Daoy (cell line): ENCODE measurements at places on chromosomes 7 and 10. TPM values are rescaled to one million over a fixed set of nuclear protein-coding genes. Genes with fewer than 3 reads are reported as not detected.
A peak's percentile ranks its signal among the peaks of the same experiment; 100 is the strongest.

CDH23 gene
- 0.21 and 0.40 TPM in 2 replicates for total RNA-seq

- DNase-seq: no peak
Observed at GRCh38 chr10:74187237-74187636, 36.2 kb downstream of the ADK start.

DNA sequence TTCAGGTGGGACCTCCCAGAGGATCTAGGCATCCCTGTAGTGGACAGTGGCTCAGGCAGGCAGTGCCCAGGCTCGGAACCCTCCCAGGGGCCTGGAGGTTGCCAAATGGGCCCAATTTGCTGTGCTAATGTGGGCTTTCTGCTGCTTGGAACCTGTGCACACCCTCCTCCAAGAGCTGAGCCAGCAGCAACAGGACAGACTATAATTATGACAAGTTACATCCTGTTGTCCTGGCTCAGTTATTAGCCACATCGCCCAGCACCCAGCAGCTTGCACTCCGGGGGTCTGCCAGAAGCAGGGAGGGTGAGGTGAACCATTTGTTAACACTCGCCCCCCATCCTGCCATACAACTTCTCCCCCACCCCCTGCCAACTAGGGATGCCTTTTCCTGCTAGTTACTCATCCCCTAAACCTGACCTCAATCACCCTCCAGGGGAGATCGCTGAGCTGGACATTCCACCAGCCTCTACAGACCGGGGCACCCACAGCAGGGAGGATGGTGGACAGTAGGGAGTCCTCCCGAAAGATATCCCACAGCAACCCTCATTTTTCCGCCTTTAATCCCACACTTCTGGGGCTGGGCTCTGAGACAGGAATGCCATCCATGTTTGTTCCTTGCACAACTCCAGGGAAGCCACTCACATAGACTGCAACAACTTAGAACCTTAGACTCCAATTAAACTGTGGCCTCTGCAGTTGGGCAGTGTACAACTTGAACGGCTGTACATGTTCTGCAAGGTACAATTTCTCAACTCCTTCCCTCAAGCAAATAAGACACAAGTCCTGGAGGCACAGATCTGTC, 7.9 kb upstream of the MYL10 start:
- no peak for DNase-seq

GRCh38 chr7:43625453-43625852, 42.5 kb downstream of the STK17A start:
- no peak for DNase-seq

DNA sequence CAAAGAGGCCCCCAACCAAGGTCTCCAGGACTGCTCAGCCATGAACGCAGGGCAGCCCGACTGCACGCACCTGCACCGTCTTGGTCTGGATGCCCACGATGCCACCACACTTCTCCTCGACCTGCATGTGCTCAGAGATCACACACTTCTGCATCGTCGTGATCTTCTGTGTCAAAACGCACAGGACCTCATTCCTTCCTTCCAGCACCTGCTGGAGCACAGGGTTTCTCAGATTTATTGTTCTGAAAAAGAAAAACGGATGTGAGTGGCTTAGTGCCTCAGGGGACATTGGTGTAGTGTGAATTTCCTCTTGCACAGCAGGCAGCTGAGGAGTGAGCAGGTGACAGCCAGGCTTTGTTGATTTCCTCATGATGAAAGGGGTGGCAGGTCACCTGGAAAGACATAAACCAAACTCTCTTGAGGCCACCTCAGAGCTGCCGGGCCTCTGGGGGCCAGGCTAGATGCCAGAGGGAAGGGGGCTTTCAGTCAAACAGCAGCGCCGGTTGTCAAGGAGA, 38.2 kb downstream of the GSDME start:
- no peak for DNase-seq

DNA sequence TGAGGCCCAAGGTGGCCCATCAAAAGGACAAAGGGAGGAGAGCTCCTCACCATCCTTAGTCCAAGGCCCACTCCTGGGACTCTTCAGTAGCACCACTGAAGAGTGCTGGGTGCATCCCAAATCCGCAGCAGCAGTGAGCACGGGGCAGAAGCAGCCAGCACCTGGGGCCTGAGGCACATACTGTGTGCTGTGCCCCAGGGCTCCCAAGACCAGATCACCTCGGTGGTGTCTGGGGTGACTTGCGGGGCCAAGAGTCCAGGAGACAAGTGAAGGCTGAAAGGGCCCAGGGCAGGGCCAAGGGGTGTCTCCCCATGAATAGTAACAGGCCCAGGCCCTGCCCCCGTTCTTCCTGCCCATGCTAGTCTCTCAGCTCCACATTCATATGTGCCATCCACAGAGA, 59.9 kb upstream of the INSIG1 start:
- no peak for DNase-seq

DNA sequence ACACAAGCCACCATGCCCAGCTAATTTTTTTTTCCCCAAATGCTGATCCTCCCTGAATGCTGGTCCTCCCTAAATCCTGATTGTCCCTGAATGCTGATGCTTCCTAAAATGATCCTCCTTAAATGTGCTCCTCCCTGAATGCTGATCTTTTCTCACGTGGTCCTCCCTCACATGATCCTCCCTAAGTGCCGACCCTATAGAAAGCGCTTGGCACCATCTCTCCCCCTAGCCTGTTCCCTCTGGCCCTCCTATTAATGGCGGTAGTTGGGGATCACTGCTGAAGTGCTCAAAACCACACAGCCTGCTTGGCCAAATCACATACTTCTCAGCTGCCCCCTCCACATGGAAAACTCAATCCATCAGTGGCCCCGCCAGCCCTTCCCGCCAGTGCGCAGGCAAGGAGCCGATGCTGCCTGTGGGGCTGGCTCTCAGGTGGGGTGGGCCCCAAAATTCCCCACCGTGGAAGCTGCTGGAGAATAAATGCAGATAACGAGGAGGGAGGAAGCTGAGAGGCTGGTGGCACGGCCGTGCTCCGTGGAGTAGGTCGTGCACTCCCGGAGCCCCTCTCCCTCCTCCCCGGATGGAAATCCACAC, 42.9 kb downstream of the COL26A1 start:
- DNase-seq: no peak

- DNase-seq: peak; percentile 22
Observed at GRCh38 chr10:7424315-7424714, 13.5 kb upstream of the SFMBT2 start.

- DNase-seq: peak; percentile 39
Observed at GRCh38 chr10:44745920-44746319, 165.2 kb upstream of the TMEM72 start.

GRCh38 chr7:117796889-117797288, 76.4 kb downstream of the CTTNBP2 start:
- DNase-seq: no peak

DNA sequence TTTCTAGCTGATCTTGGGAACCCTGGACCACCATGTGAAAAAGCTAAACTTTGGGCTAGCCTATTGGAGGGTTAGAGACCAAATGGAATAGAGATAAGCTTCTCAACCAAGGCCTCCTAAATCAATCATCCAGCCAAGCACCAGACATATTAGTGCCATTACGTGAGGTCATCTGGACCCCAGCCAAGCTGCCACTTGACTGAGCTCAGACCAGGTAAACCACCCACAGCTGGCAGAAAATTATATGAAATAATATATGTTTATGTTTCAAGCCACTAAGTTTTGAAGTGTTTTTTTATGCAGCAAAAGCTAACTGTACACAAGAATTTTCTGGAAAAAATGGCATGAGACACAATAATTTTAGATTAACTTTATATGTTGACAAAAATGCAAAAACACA, 82.6 kb upstream of the PCGF5 start:
- peak; percentile 9 for DNase-seq

DNA sequence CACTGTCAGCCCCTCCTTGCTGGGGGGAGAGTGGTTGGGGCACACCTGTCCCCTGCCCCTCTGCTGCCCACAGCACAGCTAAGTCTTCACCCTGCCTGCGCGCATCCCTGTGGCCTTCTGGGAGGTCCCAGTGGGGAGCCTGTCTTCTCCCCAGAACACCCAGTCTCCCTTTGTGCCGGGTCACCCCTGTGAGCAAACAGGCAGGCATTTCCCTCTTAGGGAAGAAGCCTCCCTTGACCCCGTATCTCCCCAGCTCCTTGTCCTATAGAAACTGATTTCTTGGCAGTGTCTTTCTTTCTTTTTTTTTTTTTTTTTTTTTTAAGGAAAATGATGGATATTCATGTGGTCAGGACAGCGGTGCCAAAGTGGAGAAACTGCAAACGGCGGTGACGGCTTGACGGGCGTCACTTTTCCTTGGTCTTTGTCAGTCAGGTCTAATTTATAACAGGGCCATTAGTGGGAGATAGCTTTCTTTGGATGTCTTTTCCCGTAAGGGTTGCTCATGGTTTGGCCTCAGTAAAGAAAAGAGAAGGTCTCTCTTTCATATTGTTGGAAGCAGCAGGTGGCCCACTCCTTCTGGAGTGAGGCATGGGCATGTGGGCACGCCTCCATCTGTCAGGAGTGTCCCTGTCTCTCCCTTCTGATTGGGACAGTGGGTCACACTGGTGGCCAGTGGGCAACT, 115.3 kb downstream of the NKX6-2 start:
- no peak for DNase-seq

- no peak for DNase-seq
Observed at GRCh38 chr10:13887761-13888160, 301.0 kb downstream of the PRPF18 start.

DNA sequence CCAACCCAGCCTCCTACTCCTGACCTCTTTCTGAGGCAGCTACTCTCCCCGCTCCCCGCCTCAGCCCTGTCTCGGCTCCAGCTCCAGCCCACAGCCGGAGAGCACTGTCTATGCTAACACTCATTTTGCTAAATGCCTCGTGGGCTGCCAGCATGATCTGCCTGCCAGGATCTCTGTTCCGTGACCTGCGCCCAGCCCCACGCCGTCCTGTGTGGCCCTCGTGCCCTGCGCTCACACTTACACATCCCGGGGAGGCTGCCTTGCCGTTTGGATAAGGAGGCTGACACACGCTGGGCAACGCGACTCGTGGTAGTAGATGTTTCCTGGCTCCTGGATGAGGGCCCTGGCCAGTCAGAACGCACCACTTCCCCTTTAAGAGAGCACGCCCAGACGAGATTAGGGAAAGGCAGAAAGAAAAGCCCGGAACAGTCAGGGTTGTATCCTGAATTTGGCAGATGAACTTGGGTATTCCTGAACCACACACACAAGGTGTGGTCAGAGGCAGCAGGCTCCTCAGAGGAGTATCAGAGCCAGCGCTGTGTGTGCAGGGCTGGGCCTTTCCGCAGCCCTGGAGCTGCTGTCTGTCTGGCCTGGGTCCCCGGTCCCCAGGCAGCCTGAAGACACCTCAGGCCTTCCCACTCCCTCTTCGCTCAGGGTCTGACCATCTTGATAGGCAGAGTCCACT, 97.7 kb upstream of the EFCAB10 start:
- no peak for DNase-seq

DNA sequence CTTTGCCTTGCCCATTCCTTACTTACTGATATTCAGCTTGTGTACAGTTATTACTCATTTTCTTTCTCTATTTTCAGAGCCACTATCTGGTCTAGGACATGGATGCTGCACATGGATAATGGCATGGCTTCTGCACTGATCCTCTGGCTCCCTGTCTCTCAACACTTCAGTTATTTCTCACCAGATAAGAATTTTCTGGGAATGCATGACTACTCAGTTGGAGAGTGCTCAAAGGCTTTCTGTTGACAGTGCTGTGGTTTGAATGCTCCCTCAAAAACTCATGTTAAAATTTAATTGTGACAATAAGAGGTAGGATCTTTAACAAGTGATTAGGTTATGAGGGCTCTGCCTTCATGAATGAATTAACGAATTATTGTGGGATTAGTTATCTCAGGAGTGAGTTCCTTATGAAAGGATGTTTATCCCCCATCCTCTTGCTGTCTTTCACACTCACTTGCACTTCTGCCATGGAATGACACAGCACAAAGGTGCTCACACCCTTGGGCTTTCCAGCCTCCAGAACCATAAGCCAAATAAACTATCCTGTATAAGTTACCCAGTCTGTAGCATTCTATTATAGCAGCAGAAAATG, 16.1 kb upstream of the PIK3CG start:
- peak; percentile 86 for DNase-seq

DNA sequence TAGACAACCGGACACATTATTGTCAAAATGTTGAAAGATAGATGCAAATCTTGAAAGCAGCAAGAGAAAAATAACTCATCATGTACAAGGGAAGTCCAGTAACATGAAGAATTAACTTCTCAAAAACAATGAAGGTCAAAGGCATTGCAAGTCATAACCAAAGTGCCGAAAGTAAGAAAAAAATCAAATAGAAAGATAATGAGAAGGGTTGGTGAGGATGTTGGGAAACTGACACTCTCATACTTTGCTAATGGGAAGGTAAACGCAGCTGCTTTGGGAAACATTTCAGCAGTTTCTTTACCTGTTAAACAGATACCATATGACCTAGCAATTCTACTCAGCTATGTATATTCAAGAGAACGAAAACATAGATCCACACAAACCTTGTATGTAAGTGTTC, 303.0 kb downstream of the ARL4A start:
- no peak for DNase-seq

GRCh38 chr10:51363415-51363814, 289.1 kb downstream of the PRKG1 start:
- DNase-seq: no peak

- peak; percentile 73 for DNase-seq
Observed at GRCh38 chr7:155509725-155510551, 36.4 kb downstream of the CNPY1 start.

- DNase-seq: peak; percentile 12
Observed at GRCh38 chr10:75987616-75988015, 556.2 kb downstream of the LRMDA start.

DNA sequence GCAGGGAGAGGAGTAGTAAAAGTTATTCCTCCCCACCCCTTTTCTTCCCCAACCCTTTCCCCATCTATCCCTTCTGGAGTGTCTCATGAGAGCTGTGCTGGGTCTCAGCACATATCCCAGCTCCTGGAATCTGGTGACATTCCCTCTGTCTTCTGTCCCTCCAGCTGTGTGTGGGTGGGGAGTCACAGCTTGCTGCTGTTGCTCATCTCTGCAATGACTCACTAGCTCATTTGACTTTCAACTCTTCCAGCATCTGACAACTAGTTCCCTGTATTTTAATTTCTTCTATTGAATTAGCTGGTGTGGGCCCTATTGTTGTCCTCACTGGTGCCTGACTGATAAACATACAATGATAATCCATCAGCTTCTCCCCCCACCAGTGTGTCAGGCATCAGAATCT, 198.9 kb upstream of the AUTS2 start:
- peak; percentile 78 for DNase-seq

DNA sequence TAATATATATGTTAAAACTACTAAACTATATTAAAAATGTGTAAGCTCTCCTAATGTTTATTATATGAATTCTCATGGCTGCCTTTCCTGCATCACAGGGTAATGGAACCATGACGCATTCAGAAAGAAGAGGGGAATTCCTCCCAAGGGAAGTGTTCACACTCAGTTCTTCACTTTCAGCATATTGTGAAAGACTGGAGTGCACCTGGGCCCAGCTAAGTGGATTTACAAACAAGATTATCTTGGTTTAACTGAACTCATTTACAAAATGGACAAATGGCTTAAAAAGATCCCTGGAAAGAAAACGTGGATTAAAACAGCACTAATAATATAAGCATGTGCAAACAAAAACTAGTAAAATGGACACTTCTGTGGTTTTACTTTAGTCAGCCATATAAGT, 149.8 kb downstream of the DOCK4 start:
- DNase-seq: peak; percentile 85

GRCh38 chr10:77401683-77402082, 235.9 kb downstream of the KCNMA1 start:
- DNase-seq: no peak

- no peak for DNase-seq
Observed at GRCh38 chr7:150668472-150668911, 17.0 kb upstream of the GIMAP2 start.

GRCh38 chr10:14761372-14761771, 13.3 kb downstream of the FAM107B start:
- DNase-seq: no peak
